Stomach (tissue), 19 donors: ENCODE measurements at places on chromosomes 12 and 14. TPM values are rescaled to one million over a fixed set of nuclear protein-coding genes. Genes with fewer than 3 reads are reported as not detected.

GCN1 gene
- 14.5 TPM for polyA plus RNA-seq

CLBA1 gene
- 3.7 TPM for polyA plus RNA-seq

RIMKLB gene
- polyA plus RNA-seq = 22.8 TPM

KCNH3 gene
- 0.25 TPM for polyA plus RNA-seq

RNU6-8 gene
- polyA plus RNA-seq = not detected
